NCI-H2081 treated with DMSO at 0.1 percent for 48 hours (cell line): ENCODE measurements at places on chromosomes 5 and 9.
A peak's percentile ranks its signal among the peaks of the same experiment; 100 is the strongest.

GRCh38 chr5:177154003-177154643 is 20.6 kb downstream of the NSD1 start:
- DNase-seq: no peak

DNA sequence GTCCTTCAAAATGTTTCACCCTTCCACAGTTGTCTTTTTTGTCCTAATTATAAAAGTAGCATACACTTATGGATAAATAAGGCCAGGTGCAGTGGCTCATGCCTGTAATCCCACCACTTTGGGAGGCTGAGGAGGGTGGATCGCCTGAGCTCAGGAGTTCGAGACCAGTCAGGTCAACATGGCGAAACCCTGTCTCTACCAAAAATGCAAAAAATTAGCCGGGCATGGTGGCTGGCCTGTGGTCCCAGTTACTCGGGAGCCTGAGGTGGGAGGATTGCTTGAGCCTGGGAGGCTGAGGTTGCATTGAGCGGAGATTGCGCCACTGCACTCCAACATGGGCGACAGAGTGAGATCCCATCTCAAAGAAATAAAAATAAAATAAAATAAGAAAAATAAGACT is 1.6 kb downstream of the C5orf52 start:
- DNase-seq: no peak

- DNase-seq: peak; percentile 11
Observed at GRCh38 chr9:108996643-108997042, 16.7 kb downstream of the CTNNAL1 start.

DNA sequence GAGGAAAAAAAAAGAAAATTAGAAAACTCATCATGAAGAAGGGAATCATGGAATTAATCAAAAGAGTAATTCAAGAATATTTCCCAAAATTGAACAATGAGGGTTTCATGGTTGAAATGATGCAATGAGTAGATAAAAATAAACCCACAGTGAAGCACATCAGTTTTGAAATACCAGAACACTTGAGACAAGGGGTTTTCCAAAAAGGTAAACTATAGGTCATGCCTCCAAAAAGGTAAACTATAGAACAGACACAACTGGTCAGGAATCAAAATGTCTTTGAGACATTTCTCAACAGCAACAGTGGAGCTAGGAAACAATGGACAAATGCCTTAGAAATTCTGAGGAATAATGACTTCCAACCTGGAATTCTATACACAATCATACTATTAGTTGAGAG is 60.2 kb upstream of the PCSK5 start:
- DNase-seq: no peak

GRCh38 chr5:174844971-174845370 is 120.6 kb downstream of the MSX2 start:
- no peak for DNase-seq

- DNase-seq: no peak
Observed at GRCh38 chr9:90843525-90843924, 41.9 kb downstream of the SYK start.

GRCh38 chr9:107175816-107176435 is 107.2 kb upstream of the RAD23B start:
- no peak for DNase-seq

DNA sequence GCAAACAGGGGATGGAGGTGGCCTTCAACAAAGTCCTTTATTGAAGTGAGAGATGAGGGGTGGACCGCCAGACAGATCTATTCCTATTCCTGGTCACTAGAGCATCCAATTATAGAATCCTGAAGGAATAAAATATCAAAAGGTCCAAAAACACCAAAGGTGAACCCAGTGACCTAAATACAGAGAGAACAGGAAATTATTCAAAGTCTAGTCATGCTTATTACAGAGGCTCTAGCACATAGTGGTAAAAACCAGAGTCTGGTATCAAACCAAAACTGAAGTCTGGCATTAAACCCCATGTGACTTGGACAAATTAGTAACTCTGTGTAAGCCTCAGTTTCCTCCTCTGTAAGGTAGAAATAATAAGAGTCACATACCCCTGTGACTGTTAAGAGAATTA is 100.5 kb upstream of the SNX2 start:
- DNase-seq: no peak

GRCh38 chr5:147483961-147484707 is 25.7 kb downstream of the DPYSL3 start:
- DNase-seq: peak; percentile 93

DNA sequence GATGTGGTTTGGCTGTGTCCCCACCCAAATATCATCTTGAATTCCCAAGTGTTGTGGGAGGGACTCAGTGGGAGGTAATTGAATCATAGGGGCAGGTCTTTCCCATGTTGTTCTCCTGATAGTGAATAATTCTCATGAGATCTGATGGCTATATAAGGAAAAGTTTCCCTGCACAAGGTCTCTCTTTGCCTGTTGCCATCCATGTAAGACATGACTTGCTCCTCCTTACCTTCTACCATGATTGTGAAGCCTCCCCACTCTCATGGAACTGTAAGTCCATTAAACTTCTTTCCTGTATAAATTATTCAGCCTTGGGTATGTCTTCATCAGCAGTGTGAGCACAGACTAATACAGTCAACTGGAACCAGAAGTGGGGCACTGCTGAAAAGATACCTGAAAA is 262.4 kb upstream of the RFX3 start:
- no peak for DNase-seq

- no peak for DNase-seq
Observed at GRCh38 chr9:134297083-134297410, 29.2 kb upstream of the RXRA start.

- DNase-seq: no peak
Observed at GRCh38 chr9:103471241-103471640, 476.1 kb downstream of the CYLC2 start.

DNA sequence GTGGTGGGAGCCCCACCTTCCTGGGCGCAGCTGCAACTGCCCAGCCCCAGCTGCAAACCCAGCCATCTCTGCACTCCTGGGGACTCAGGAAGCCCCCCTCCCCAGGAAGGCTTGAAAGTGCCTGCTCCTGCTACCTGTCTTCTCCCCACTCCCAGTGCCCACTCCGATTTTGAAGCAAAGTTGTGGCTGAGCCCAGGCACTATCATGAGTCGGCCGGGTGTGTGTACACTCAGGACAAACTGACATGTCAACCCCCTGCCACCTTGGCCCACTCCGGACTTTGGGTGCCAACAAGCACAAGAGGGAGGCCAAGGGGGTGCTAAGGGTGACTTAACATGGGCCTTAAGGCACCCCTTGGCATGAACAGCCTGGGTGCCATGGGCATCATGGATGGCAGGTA is 325.5 kb upstream of the PTGER4 start:
- DNase-seq: no peak

- no peak for DNase-seq
Observed at GRCh38 chr9:93094658-93095204, 1.3 kb upstream of the CARD19 start.

DNA sequence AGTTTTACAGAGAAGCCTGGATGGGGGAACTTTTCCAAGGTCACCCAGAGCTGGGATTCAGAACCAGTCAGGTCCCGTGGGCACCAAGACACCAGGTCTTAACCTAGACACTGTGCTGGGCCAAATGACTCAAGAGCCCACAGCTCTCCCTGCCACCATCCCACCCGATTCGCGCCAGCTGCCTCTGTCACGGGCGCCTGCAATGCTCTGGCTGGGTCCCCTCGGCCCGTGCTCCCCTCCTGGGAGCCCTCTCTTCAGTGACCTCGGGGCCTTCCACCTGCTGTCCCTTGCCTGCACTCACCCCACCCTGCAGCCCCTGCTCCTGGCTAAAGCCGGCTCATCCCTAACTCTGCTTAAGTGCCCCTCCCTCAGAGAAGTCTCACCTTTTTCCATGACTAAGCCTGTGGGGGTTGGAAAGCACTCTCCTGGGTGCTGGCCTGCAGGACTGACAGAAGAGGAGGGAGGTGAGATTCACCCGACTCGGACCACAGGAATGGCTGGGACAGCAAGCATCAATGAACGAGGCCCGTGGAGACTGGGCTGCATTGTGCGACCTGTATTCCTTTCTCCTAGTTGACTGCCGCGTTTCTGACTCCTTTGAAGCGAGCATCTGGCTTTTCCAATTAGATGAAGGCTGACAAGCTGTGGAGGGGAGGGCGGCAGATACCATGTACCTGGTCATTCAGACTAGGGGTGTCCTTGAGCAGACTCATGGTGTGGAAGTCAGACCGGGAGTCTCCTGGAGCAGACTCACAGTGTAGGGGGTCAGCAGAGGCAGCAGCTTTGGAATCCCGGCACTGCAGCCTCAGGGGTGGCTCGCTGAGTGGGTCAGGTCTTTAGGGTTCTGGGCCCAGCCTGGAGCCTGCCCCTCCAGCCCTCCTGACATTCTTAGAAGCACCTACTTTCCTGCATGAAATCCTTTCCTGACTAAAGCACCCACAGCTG is 5.8 kb upstream of the IL4 start:
- no peak for DNase-seq

DNA sequence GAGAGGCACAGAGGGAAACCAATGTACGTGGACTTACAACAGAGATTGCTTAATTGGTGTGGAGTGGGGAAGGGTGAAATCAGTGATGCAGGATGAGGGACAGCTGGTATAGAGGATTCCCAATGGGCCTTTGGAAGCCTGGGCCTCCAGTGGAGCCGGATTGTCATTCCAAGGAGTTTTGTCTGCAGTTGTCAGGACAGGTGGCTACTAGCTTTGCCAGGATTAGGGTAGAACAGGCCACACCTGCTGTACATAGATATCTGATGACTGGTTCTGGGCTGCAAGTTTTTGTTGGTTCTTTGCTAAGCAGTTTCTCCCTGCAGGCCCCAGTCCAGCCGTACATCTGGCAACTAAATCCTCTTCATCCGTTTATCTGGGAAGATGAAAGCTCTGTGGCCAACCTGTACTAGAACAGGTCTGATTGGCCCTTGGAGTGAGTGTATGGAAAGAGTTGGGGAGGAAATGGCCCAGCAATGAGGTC is 4.2 kb downstream of the SKP2 start:
- DNase-seq: no peak

GRCh38 chr5:143836161-143836725 is 24.3 kb downstream of the HMHB1 start:
- no peak for DNase-seq

DNA sequence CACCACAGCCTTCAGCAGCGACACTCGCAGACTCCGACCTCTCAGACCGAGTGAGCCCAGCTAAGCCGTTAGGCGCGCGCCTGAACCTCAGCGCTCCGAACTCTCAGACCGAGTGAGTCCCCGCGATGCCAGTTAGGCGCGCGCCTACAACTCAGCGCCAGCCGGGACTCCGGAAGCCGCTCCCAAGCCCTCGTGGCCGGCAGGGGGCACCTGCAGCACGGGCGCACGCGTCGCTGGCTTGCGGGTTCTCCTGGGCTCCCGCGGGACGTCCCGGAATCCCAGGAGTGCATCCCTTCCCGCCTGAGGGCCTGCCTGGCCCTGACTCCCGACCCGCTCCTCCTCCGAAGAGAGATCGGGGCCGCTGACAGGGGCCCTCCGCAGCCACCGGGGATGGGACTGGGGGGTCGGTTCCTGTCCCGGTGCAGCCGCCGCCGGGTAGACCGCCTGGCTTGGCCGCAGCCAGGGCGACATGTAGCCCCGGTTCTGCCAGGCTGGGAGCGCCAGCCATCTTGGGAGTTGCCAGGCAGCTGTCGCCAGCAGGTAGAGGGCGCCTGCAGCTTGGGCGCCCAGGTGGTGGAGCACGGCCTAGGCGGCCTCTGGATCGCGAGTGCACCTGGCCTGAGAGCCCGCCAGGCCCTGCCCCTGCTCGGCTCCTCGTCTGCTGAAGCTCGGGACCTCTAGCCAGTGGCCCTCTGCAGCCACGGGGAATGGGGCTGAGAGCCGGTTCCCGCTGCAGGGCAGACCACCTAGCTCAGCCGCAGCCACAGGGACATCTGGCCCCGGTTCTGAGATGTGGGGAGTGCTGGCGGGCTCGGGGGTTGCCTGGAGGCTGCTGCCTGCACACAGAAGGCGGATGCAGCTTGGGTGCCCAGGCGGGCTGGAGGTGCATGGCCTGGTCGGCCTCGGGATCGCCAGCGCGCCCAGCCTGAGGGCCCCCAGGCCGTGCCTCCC is at the start of gene ANKRD18A:
Gene ANKRD18A (minus strand): TSS at position 114 of the 951 bp plus-strand sequence. CDS start 311 bp downstream, outside the sequence.
- peak; percentile 57 for DNase-seq

DNA sequence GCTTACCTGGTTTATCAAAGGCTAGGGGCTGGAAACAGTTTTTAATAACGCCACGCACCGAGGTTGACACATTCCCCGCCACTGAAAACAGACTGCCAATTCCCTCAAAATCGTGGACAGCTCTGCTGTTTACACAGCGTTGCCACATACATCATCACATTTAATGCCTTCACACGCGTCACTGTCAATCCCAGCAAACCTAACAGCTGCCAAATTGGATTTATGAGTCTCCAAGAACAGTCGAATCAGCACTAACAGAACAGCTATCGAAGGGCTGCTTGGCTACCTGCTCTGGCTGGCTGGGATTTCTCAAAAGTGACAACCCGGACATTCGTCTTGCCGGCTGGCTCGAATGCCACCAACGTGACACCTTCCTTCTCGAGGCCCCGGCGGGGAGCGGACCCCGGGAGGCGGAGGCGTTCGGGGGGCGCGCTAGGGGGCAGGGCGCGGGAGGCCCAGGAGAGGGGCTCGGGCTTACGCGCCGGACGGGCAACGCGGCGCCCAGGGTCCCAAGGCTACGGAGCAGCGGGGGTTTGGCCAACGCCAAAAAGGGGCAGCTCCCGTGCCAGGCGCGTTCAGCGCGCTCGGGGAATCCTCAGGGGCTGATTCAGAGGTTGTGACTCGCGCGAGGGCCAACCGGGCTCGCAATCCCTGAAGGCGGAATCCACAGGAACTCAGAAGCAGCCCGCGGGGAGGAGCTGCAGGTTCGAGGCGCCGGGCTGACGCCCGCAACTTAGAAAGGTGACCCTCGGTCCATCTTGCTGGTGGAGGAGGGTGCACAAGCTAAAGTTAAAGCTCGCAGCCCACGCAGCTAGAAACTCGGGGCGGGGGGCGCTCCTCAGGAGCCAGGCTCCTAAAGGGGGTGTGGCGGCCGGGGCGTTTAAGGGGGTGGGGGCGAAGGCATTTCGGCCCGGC is 1.2 kb downstream of the CDC14B start:
- no peak for DNase-seq

- DNase-seq: no peak
Observed at GRCh38 chr5:30856242-30856641, 337.2 kb upstream of the CDH6 start.

DNA sequence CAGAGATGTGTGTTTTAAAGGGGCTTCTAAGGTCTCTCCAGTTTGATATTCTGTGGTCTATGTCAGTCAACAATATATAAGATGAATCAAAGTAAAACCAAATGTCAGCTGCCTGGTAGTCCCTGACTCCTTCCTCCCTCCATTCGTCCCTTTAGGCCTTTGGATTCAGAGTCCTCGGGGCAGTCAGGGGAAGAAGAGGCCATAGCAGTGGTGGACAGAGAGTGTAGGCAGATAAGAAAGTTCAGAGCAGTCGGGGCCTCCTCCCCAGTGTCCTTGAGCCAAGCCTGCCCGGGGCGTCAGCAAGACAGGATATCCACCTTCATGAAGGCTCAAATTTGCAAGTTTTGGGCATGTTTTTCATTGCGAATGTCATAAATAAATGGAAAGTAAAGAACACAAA is 110.6 kb downstream of the ADAMTS16 start:
- no peak for DNase-seq

DNA sequence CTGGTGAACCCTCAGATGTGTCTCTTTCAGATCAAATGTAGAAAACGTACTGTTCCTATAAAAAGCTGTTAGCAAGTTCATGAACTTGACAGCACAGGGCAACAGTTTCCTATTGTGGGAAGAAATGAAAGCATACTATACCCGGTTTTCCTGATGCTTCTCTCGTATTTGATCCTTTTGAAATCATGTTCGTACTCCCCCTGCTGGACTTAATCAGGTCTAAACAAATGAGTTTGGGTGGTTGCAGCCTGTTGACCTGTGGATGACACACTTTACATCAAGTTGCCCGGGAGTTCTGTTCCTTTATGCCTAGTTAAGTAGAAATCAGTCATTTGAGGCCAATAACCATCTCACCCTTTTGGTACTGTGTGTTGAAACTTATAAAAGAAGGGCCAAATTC is 1992.3 kb downstream of the MAT2B start:
- no peak for DNase-seq

GRCh38 chr9:116096046-116096445 is 57.5 kb upstream of the PAPPA start:
- no peak for DNase-seq
